RPMI7951 (cell line): ENCODE measurements at places on chromosomes 3 and 15. TPM values are rescaled to one million over a fixed set of nuclear protein-coding genes. Genes with fewer than 3 reads are reported as not detected.

GRCh38 chr3:148625991-148626390 is 71.7 kb upstream of the AGTR1 start:
- no peak for DNase-seq

GRCh38 chr3:113695786-113696645 is at the start of gene USF3:
Gene USF3 (minus strand): TSS chr3:113696642. CDS start chr3:113674878, 21,764 bp downstream.
- DNase-seq = peak; percentile 66

GRCh38 chr3:195613468-195614069 is 29.8 kb upstream of the APOD start:
- DNase-seq = peak; percentile 87

DNA sequence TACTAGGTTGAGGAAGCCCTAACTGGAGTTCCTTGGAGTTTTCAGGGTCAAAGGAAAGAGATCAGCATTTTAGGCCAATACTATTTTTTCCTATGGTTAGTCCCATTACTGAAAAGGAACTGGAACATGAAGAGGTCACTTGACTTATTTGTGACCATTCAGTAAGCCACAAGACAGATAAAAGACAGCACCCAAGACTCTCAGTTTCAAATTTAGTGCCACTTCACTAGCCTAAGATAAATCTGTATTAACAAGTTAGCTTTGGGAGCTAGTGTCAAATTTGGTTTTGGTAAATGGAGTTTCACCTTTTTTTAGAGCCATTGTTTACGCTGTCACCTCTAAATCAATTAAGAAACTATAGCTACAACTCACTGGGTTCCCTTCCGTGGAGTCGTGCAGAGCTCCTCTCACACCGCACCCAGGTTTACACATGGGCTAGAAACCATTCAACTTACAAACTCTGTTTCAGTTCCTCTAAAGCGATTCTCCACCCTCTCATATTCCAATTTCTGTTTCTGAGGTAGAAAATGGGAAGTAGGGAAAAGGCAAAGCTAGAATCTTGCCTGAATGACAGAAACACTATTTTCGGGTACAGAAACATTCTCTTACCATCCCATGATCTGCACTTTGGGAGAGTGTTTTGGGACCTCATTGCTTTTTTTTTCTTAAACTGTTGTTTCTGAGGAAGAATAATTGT is 14.4 kb downstream of the CCDC32 start:
- DNase-seq = no peak

DNA sequence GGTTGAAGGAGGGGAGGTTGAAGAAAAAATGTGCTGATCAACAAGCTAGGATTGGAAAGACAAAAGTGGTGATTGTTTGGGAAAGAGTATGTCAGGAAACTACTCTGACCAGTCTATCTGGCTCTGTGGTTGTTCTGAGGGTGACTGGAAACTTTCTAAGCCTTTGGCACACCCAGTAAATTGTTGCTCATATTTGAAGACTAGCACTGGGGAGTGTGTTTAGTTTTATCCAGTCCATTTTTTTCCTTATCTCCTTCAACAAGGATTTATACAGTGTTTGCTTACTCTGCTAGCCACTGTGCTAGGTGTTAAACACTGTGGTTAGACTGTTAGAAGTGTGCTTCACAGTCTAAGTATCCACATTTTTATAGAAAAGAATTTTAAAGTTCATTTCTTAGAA is 28.8 kb downstream of the PPM1L start:
- no peak for DNase-seq

DNA sequence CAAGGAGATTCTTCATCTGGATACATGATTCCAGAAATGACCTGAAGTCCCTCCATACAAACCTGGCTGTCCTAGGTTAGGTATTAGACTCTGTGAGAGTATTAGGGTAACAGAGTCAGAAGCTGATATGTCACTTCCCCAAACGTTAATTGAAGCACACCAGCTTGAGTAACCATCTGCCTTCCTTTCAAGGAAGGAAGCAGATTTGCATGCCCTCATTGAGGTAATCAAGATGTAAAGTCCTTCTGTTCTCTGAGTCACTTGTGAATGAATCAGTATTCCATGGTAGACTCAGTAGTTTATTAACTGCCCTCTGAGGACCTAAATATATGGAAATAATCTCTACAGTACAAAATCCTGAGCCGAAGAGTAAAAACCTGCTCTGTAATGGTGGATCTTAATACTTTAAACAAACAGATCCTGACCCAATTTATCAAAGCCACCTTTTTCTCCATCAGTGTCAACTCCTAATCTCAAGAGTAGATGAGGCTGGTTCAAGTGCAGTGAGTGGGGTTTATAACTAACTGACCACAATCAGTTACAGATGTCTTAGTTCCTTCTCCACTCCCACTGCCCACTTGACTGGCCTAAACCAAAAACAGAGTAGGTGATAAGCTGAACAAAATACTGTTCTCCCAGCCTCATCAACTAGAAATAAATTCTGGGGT is 246.2 kb upstream of the CHRM5 start:
- peak; percentile 66 for DNase-seq

- no peak for DNase-seq
Observed at GRCh38 chr3:7700539-7700938, 801.1 kb upstream of the LMCD1 start.

GRCh38 chr3:126340943-126341754 is 16.1 kb downstream of the KLF15 start:
- no peak for DNase-seq

DNA sequence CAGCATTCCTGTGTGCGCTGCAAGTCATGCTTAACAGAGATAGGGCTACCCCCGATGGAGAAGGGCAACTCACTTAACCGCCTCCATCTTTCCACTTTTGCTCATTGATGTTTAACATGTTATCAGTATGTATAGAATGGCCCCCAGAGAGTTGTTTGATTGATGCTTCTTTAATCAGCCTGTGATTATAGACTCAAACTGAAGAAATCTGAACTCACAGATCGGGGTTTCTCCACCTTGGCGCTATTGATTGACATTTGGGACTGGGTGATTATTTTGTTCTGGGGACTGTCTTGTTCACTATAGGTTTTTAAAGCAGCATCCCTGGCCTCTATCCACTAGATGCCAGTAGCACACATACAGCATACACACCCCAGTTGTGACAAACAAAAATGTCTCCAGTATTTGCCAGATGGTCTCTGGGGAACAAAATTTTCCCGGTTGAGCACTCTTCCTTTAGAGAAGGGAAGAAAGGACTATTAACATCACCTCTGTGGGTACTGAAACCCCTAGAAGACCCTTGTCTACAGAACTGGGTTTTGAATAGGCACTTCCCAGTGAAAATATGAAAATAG is 54.4 kb downstream of the LARS2 start:
- no peak for DNase-seq

DNA sequence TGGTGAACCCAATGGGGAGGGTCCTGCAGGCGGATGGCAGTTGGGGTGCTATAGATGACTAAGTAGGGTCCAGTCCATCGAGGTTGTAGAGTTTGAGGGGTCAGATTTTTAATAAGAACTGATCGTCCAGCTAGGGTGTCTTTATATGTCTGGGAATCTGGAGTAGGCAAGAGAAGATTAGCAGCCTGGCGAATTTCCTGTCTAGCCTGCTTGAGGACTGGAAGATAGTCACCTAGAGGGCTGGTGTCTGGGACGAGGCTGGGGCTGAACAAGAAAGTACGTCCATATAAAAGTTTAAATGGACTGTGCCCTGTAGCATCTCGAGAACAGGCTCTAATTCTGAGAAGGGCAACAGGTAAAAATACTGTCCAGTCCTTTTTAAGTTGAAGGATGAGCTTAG is 6.7 kb upstream of the IP6K2 start:
- no peak for DNase-seq

DNA sequence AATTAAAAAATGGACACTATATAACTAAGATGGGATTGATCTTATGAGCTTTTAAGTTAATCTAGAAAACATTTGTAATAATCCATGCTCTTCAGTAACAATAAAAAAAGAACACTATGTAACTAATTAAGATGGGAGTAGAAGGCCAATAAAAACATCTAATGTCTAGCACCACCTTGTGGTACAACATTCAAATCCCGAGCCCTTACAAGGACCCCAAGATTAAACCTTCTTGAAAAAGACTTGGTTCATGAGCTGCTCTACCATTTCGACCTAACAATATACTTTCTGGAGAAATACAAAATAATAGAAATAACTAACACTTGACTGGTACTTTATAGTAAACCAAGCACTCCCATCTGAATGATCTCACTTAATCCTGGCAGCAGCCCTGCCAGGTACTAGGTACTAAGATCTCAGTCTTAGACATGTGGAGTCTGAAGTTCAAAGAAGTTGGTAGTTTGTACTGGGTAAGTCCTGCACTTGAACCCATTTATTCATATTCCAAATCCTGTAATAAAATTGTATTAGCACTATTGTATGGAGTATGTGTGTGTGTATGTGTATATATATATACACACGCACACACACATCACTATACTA is 21.8 kb downstream of the METTL6 start:
- DNase-seq = peak; percentile 59

- DNase-seq = no peak
Observed at GRCh38 chr3:134393074-134393473, 18.8 kb upstream of the AMOTL2 start.

DNA sequence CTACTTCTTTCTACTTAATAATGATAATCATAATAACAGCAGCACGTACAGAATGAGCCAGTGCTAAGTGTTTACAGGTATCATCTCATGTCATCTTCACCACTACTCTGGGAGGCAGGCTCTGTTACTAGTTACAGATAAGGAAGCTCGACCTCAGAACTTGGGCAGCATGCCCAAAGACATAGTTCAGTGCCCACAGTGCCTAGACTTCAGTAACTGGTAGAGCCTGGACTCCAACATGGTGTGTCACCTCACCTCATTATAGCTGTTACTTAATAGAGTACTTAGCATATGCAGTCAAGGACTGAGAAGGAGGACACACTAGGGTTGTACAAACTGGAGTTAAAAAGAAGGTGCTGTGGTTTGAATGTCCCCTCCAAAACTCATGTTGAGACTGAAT is 7.6 kb downstream of the GADL1 start:
- peak; percentile 13 for DNase-seq

GRCh38 chr15:77276096-77276495 is 143.8 kb downstream of the PEAK1 start:
- DNase-seq = no peak

- DNase-seq = peak; percentile 32
Observed at GRCh38 chr3:12187448-12188327, 29.0 kb upstream of the TIMP4 start.

DNA sequence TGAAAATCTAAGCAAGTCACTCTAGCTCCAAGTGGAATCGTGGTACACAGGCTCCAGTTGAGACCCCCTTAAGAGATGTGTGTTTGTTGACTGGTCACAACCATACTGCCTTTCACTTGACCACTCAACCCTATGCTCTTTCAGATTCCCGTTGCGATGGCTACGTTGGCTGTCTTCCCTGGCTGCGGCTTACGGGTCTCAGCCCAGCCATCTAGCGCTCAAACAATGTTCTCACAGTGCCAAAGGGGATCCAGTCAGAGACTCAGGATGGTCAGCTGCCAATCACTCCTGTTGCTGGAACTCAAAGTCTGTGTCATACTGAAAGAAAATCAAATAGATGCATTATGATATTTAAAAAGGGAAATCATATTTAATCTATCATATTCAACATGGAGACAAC is 237.6 kb downstream of the ITPR1 start:
- peak; percentile 79 for DNase-seq

DNA sequence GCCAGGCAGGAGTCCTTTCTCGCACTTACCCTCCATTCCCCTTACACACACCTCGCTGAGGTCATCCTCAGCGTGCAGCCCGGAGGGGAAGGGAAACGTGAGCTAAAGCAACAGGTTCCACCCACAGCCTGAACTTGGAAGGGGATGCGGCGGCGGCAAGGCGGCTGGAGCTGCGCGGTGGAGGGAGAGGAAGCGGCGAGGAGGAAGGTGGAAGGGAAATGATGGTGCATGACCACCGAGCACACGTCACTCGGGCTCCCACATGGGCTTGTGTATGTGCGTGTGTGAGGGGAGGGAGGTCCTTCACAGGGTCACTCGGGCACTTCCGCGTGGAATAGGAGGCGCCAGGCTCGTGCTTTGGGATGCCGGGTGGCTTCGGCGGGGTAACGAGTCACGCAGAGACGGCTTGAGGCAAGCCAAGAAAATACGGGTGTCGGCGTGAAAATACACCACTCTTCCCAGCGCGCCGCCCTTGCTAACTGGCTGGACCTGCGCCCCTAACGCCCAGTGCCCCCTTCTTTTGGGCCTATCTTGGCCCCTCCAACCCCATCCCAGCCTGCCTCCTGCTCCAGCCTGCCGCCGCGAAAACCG is 225.5 kb upstream of the IL12A start:
- peak; percentile 40 for DNase-seq

DNA sequence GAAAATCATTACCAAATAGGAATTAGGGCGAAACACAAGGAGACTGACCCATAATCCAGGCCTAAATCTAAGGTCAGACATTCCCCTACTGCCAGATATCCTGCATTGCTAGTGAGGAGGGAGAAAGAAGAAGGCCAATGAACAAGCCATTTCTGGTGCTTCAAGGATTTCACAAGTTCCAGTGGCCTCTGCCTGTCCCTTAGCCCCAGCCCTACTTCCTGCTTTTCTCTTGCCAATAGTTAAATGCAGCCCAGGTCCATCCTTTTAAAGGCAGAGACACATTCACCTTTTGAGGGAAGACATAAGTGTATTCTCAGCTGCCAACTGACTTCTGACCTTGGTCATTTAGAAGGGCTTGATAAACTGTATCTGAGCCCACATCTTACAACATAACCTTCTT is 135.8 kb downstream of the ZNF621 start:
- DNase-seq = no peak

Gene DNAH12
- total RNA-seq = 0.49 and 1.6 TPM in 2 replicates

Gene DMXL2
- 32.8 and 37.8 TPM in 2 replicates for total RNA-seq

Gene NR2E3
- total RNA-seq = not detected in 2 replicates

Gene UROC1
- total RNA-seq = not detected in 2 replicates

Gene GALNT15
- 0.12 TPM in 1 of 2 replicates, not detected in the other for total RNA-seq

Gene CHL1
- total RNA-seq = 0.10 and 0.12 TPM in 2 replicates

Gene RGMA
- not detected in 2 replicates for total RNA-seq
